NCI-H1417 (cell line): ENCODE measurements at places on chromosomes 7 and 10.

DNA sequence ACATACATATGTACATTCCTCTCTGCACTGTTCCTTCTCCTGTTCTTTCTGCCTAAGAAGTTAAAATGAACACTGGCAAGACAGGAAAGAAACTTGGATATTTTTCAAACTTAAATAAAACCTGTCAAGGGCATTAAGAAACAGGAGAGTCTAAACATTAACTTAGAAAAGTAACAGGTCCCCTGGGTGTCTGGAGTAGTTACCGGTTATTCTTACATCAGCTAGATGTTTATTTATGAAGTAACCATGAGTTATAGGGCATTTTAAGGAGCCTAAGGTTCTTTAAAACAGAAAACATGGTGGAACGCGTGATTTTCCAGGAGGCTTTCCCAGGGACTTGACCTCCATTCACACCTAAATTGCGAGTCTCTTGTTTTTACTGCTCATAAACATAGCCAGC lies 148.2 kb downstream of the PRKCQ start:
- no peak for DNase-seq

GRCh38 chr7:90025771-90026170 lies 128.5 kb upstream of the STEAP1 start:
- DNase-seq: no peak

DNA sequence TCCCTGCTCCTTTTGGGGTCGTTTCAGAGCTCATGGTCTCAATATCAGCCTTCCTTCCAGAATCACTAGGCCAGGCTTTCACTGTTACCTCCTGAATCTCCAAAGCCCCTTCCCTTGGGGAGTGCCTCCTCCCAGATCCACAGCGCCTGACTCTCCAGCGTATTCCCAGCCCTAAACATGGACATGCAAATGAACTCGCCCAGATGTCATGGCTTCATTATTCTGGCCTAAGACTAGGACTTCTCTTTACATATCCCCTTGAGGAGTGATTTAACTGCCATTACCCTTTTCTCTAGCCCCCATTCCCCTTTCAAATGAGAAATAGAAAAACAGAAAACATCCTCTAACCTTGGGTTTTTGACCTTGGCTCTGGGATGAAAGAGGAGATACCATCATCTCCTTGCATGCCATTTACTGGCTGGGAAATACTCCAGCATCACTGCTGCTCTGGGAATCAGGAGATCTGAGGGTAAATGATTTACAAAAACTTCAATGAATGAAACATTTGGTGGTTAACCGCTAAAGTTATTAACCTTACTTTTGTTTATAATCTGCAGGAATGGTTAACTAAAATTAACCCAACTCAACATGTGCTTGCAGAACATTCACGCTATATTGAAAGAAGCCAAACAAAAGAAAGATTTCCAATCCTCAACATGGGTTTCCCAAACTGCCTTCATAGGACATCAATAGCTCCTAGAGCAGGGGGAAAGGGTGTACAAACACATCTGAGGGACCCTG lies 37.0 kb downstream of the FAM171A1 start:
- no peak for DNase-seq

DNA sequence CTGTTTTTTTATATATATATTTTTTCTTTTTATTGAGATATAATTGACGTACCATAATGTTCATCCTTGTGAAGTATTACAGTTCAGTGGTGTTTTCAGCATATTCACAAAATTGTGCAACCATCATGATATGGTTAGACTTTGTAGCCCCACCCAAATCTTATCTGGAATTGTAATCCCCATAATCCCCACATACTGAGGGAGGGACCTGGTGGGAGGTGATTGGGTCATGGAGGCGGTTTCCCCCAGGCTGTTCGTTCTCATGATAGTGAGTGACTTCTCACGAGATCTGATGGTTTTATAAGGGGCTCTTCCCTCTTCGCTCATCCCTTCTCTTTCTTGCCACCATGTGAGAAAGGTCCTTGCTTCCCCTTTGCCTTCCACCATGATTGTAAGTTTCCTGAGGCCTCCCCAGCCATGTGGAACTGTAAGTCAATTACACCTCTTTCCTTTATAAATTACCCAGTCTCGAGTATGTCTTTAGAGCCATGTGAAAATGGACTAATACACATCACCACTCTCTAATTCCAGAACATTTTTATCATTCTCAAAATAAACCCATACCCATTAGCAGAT lies 73.9 kb upstream of the SMNDC1 start:
- no peak for DNase-seq

DNA sequence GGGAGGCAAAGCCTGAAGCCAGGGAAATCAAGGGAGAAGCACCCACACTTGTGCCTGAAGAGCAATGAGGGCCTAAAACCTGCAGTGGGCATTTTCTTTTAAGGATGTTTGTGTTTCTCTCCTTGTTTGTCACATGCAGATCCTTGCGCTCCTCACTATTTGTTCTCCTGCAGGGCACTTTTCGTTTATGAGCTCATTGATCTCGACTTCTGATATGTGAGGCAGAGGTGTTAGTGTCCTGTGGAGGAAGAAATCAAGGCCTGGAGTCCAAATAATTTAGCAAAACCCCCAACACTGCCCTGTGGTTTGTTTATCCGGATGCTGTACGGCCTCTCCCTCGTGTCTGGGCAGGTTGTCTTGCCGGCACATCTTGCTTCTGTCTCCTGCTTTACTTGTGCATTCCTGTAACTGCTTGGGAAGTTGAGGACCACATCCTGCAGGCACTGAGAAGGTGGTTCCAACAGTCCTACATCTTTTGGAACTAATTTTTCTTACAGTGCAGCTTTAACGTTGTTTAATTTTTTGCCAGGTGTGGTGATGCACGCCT lies 13.7 kb downstream of the UBE3C start:
- DNase-seq: no peak

DNA sequence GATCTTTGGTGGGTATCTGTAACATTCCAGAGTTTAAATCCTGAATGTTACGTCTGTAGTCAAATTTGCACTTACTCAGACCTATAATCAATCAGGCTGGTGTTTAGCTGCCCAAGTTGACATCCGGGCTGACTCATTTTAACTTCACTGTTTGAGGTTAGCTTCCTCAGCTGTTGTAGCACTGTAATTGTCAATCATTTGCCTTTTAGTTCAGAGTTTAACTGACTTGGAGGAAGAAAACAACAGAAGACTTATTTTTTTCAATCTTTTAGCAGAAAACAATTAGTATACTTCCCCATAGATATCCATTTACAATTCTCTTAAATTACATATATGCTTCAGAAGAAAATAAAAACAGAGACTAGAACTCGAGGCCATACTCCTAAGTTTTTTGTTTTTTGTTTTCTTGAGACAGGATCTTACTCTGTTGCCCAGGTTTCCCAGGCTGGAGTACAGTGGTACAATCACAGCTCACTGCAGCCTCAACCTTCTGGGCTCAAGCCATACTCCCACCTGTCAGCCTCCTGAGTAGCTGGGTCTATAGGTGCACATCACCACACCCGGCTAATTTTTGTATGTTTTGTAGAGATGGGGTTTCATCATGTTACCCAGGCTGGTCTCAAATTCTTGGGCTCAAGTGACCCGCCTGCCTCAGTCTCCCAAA lies 38.5 kb upstream of the LRRC17 start:
- DNase-seq: no peak

DNA sequence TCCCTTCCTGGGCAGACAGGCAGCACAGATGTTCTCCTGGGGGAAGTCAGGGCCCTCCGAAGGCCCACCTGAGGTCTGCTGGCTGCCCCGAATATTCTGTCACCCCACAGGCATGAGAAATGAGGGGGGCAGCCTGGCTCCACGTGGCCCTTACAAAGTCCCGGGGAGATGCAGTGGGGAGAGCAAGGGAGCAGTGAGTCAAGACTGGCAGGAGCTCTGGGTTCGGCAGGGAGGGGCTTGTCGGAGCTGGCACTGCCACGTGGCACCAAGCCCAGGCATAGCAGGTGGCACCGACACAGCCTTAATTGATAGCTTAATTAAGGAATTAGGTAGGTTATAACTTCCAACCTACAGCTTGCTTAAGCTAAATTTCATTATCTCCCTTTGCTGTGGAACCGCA lies 163.9 kb downstream of the USP6NL start:
- DNase-seq: peak; percentile 0

DNA sequence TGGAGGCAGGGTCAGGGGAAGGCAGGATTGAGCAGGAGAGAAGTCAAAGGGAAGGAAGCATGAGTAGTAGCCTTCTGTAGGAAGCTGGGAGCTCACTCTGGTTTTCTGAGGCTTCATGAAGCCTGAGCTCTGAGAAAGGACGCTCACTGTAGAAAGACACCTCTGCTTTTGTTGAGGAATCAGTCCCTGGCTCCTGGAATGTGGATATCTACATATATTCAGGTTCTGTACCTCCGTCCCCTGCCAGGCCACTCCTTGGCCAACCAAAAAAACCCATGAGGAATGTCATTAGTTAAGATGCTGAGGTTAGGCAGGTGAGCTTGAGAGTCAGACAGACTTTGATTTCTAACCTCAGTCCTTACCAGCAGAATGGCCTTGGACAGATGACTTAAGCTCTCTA lies 283.5 kb upstream of the HABP2 start:
- DNase-seq: no peak

DNA sequence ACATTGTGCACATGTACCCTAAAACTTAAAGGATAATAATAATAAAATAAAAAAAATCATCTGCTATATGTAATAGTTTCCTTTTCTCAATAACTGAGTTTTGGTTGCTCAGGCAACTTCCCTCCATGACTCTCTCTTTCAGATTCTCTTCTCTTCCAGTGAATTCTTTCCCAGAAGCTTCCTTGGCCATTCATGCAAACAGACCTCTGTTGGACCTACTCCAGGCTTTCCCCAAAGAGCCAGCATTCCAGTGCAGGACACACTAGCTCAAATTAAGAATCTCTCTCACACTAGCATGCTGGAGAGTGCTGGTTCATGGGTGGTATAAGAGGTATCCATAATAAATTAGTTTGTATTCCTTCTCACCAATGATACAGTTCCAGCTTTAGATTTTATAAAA lies 31.0 kb upstream of the ZEB1 start:
- DNase-seq: no peak
